ENCODE measurements at places on chromosomes 12 and 14.

- DNase-seq: no peak
Measured at GRCh38 chr12:30144777-30145683, 361.3 kb upstream of the TMTC1 start.

DNA sequence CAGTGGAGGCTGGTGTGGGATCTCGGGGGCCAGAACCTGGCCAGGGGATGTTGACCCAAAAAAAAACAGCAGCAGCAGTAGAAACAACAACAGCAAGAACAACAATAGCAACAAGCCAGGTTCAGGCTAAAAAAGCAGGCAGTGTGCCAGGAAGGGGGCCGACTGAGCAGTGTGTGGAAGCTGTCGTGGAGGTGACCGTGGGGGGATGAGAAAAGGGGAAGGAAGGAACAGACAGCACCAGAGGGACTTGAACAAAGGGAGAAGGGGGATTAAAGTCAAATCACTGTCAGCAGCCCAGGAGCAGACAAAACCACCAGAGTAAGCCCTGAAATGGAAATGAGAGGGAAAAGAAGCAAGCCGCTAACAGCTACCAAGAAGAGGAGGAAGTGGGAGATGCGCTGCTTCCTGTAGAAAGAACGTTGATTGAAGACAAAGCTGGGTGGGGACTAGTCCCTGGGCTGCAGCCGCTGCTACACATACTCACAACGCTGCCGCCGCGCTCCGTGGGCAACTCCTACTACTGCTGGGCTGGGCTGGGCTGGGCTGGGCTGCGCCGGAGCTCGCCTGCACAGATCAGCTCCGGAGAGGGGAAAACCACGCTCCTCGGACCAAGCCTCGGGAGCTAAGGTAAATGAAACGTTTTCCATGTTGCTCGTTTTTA lies at the start of gene GNG2:
GNG2 (plus strand) TSS at position 449 of the 661 bp plus-strand sequence. CDS start 90,067 bp downstream, outside the sequence.
- peak; percentile 73 for DNase-seq

- DNase-seq: no peak
Measured at GRCh38 chr12:128693115-128693514, 130.6 kb downstream of the SLC15A4 start.

GRCh38 chr12:115377230-115377629 lies 693.3 kb upstream of the TBX3 start:
- no peak for DNase-seq

- no peak for DNase-seq
Measured at GRCh38 chr14:101358320-101359125, 202.8 kb upstream of the DIO3 start.

DNA sequence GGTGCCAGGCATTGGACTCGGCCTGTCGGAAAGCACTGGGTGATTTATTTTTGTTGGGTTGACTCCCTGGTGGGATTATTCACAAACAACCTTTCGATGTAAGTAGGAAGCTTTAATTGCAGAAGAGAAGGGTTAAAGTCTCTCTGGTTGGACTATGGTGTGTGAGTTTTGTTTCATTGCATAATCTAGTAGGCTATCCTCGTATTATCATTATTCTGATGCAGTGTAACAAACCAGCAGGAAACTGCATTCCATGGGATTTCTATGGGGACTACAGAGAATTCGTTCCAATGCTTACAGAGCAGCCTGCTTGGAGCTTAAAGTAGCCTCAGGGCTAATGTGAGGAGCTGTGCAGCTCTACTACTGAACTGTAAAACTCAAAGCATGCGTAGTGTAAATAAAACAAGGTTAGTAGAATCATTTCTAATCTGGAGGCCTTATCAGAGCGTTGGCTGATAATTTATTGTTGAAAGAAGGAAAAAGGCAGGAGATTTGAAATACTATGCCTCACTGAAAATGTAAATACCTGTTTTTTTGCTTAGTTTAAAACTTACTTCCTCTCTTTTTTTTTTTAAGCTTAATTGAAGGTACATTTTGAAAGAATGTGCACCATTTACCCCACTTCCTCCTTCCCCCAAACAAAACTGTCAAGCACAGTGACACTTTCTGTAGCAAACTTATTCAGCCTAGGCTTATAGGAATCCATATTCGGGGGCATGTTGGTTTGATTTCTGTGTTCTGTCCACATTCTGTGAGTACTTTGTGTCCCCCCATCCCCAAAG lies 226.7 kb downstream of the NPAS3 start:
- peak; percentile 57 for DNase-seq

DNA sequence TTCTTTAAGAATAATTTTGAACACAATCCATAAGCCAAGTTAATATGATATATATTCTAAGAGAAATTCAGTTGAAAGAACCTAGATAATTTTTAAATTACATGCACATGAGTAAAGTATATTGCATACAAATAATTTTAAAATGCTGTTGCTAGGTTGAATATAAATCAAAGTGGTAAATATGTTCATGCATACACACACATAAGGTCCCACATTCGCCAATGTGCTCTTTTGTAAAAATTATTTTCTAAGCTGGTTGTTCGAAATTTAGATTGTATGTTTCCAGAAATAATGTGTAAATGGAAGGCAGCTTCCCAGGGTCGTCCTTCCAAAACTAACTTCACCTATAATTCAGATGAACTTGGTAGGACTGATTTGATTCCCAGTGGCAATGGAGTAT lies 173.7 kb upstream of the CCDC196 start:
- DNase-seq: no peak

GRCh38 chr14:83491091-83491490 lies 1957.4 kb upstream of the SEL1L start:
- no peak for DNase-seq

DNA sequence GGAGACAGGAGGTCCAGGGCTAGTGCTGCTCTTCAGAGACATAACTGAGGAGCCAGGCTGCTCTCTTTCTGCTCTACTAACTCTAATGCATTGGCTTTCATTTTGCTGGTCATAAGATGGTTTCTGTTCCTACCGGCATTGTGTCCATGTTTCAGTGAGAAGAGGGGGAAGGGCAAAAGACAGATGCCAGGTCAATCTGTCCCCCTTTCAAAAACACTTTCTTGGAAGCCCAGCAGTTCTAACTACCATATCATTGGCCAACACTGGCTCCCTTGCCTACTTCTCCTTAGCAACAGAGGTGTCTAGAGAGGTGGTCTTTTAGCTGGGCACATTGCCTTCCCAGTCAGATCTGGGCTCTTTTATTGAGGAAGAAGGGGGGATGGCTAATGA lies 63.9 kb downstream of the TGFB3 start:
- DNase-seq: no peak

DNA sequence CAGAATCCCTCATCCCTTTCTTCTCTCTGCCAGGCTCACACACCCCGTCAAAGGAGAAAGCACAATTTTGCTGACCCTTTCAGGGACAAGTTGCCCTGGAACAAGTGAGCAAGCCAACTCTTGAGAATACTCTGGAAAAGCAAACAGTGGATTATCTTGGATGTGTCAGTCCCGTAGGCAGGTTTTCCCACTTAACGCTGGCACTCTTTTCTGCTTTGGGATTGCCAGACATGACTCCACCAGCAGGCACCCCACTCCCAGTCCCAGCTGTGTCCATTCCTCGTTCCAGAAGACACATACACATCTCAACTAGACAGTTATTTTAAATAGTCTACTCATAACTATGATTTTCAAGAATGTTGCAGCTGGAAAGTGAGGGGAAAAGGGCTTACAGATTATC lies 145.5 kb upstream of the CDKN3 start:
- DNase-seq: peak; percentile 95

DNA sequence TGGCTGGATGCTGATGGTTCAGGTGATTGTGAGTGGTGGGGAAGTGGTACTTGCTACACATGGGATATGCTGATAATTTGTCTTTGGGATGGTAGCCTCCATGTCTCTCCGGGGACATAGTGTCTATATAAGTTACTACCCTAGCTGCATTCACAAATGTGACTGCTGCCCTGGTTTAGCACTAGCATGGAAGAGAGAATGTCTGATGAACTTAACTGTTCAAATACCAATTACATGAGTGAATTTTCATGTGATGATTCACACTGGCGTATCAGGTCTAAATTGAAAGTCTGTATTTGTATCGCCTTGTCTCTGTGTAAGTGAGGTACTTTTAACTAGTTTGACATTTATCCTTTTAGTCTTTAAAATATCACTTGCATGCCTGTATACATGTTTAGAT lies 34.4 kb downstream of the ATF7IP start:
- DNase-seq: peak; percentile 54

DNA sequence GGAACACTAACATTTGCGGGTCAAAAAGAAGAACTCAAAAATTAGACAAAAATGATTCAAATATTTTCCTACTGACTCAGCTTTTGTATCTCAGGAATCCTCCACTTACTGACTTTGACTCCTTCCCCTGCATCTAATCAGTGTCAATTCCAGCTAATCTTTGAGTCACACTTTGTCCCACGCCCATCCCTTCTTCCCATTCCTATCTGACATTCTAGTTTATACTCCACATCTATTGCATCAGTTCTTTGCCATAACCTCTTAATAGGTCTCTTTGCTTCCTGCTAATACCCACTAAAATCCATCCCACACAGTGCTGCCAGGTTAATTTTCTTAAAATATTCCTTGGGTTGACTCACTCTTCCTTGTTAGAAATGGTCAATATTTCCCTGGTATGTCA lies 19.1 kb downstream of the BBS10 start:
- DNase-seq: peak; percentile 83

GRCh38 chr12:62976110-62976662 lies 41.2 kb upstream of the PPM1H start:
- peak; percentile 38 for DNase-seq

DNA sequence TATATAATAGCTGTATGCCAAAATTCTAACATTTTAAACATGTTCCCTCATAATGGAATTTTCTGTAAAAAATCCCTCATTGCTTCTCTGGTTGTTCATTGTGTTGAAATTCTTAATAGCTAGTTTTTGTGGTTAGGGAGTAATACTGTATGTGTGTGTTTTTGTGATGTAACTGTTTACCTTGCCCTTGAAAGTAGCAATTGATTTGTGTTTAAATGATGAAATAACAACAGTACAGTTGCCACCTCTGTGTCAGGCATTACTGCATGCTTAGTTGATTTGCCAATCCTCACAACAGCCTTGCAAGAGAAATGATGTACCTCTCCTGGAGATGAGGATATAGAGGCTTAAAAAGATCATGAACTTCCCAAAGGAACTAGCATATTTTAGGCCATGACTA lies 94.9 kb downstream of the DAAM1 start:
- peak; percentile 80 for DNase-seq
